CD8-positive, alpha-beta T cell (primary cell): ENCODE measurements at places on chromosomes 6 and 20. TPM values are rescaled to one million over a fixed set of nuclear protein-coding genes. Genes with fewer than 3 reads are reported as not detected.

Gene ACTR5
- total RNA-seq = 18.2 TPM

Gene FITM2
- 3.4 TPM for total RNA-seq

Gene CTCFL
- total RNA-seq = not detected

Gene ABHD16B
- total RNA-seq = not detected

Gene LIME1
- 118 TPM for total RNA-seq

Gene EHMT2
- 30.2 TPM for total RNA-seq

Gene STMN3
- total RNA-seq = 64.2 TPM

Gene ELOVL4
- total RNA-seq = 2.0 TPM

Gene LY6G6F
- not detected for total RNA-seq

Gene TENT5A
- total RNA-seq = 7.5 TPM

Gene PHACTR3
- total RNA-seq = not detected

Gene GPR63
- total RNA-seq = not detected

Gene CLVS2
- total RNA-seq = not detected

Gene MOG
- not detected for total RNA-seq

Gene TSBP1
- not detected for total RNA-seq

Gene COL11A2
- 1.9 TPM for total RNA-seq

Gene POLR1C
- total RNA-seq = 74.0 TPM

Gene ROS1
- not detected for total RNA-seq

Gene HELZ2
- total RNA-seq = 43.3 TPM

- no peak for DNase-seq
These were observed 18.0 kb downstream of the HECA start for GRCh38 chr6:139152892-139153271.

- DNase-seq = no peak
These were observed 6.1 kb upstream of the POU3F2 start for GRCh38 chr6:98828211-98828788.

- no peak for DNase-seq
These were observed 2.0 kb upstream of the SDC4 start for GRCh38 chr20:45350217-45350616.

- no peak for DNase-seq
These were observed 515.5 kb upstream of the NOX3 start for GRCh38 chr6:155970876-155971708.

- no peak for DNase-seq
These were observed 840 bp downstream of the PPP1R3D start for GRCh38 chr20:59939052-59939878.

DNA sequence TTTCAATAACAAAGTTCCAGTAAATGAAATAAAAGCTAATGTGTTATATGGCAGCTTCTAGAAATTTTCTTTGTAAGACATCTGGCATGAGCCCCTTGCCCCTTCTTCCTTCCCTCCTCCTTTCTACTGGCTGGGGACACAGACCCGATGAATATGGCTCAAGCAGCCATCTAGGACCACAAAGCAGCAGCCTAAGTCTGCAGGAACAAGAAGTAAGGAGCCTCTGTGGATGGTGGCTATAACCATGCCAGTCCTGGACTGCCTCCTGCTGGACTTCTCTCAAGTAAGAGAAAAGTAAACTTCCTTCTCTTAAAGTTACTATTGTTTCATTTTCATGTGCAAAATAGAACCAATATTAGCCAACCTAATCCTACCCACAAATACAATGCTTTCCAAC, 114.9 kb upstream of the DST start:
- DNase-seq = no peak

GRCh38 chr20:11951696-11952095, 34.0 kb downstream of the BTBD3 start:
- DNase-seq = no peak

GRCh38 chr6:138241381-138241780, 23.1 kb upstream of the PBOV1 start:
- no peak for DNase-seq

DNA sequence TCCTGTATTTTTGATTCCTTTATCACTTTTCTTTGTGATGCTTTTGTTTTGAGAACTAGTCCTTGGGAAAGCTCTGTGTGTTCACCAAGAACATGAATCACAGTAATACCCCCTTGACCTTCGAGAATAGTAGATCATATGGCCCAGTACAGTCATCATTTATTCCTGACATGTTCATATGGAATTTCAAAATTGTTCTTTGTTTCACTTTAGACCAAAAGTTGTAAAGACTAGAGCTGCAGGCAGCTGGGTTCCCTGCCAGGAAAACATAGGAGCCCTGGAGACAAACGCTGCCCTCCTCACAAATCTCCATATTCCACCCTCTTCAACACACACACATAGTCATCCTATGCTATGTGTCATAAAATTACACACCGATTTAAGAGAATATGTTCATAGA, 621.2 kb upstream of the EYS start:
- no peak for DNase-seq

- DNase-seq = peak; percentile 26
These were observed 124.7 kb upstream of the SPACA1 start for GRCh38 chr6:87922947-87923330.

GRCh38 chr20:57267158-57267821, 849 bp upstream of the BMP7 start:
- no peak for DNase-seq

GRCh38 chr6:67643281-67643680, 991.8 kb upstream of the ADGRB3 start:
- DNase-seq = no peak

GRCh38 chr20:31562241-31562640, 42.8 kb upstream of the ID1 start:
- no peak for DNase-seq

GRCh38 chr6:88588938-88589337, 374.5 kb downstream of the RNGTT start:
- no peak for DNase-seq

DNA sequence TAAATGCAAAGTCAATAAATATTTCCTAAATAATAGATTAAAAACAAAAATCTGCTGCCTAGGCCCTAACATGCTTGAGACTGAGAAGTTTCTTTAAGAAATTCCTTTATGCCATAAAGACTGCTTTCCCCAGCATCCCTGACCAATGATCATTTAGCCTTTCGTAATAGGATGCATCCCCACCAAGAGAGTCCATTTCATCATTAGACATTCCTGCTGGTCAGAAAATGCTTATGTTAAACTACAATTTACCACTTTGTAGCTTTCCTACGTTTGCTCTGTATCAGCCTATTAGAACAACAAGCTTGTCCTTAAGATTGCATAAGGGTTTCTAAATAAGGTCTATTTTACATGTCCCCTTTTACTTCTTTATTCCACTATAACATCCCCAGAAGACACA, 59.8 kb upstream of the HSF2 start:
- DNase-seq = no peak

- no peak for DNase-seq
These were observed 86.3 kb downstream of the SOD2 start for GRCh38 chr6:159606786-159607185.

- DNase-seq = no peak
These were observed 1.4 kb upstream of the MICAL1 start for GRCh38 chr6:109456710-109457561.

- no peak for DNase-seq
These were observed 55.6 kb downstream of the KIAA0408 start for GRCh38 chr6:127403636-127404035.

- DNase-seq = no peak
These were observed 86.8 kb downstream of the ARHGAP18 start for GRCh38 chr6:129623008-129623732.

GRCh38 chr6:170019818-170020583, 268.6 kb downstream of the ERMARD start:
- no peak for DNase-seq

GRCh38 chr6:166145751-166146150, 21.9 kb downstream of the TBXT start:
- no peak for DNase-seq

DNA sequence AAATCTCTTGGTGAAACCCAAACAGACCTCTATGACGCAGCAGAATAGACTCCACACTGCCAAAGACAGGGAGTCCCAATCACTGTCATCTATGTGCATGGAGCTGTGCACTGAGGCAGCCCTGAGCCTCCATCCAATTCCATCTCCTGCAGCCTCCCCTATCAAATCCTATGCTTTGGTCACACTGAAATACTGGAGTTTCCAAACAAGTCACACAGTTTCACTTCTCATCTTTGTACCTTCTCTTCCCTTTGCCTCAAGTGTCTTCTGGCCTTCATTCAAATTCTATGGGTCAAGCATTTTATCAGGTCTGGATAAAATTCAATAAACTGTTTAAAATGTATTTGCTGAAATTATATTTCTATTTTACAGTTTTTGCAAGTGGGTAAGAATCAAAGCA, 38.5 kb downstream of the FBXL4 start:
- no peak for DNase-seq

- DNase-seq = no peak
These were observed 331.2 kb upstream of the KCNQ5 start for GRCh38 chr6:72290620-72291019.

GRCh38 chr6:156698239-156699016, 78.8 kb upstream of the ARID1B start:
- DNase-seq = no peak

GRCh38 chr20:44494266-44494665, 18.6 kb downstream of the TTPAL start:
- DNase-seq = no peak

DNA sequence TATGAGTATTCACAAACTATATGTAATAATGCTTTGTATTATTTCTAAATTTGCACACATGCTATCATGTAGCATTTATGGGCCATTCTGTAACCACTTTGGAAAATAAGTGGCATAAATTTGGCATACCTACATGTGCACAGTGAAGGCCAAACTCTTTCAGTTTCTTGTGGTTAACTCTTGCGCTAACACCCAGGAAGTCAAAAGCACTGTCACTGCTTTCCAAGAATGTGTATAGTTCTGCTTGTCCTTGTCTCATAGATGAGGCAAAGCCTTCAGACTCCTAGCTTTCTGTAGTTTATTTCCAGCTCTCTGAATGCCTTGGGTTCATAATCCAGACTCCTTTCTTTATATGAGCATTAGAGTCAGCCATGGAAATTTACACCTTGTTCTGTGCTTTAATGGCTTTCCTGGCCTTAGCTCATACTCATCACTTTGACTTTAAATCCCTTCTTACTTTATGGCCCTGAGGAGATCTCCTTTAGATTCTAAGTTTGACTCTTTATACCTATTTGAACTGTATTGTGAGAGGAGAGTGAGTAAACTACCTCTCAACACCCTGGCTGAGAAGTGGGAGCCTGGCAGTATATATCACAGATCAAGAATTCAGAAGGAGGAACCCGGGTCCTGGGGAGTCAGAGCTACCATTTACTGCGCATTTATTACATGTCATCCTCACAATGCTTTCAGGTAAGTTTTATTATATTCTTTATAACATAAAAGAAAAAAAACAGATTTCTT, 949 bp upstream of the SLC17A3 start:
- DNase-seq = no peak

- no peak for DNase-seq
These were observed 144.8 kb downstream of the PDSS2 start for GRCh38 chr6:107314531-107314939.

DNA sequence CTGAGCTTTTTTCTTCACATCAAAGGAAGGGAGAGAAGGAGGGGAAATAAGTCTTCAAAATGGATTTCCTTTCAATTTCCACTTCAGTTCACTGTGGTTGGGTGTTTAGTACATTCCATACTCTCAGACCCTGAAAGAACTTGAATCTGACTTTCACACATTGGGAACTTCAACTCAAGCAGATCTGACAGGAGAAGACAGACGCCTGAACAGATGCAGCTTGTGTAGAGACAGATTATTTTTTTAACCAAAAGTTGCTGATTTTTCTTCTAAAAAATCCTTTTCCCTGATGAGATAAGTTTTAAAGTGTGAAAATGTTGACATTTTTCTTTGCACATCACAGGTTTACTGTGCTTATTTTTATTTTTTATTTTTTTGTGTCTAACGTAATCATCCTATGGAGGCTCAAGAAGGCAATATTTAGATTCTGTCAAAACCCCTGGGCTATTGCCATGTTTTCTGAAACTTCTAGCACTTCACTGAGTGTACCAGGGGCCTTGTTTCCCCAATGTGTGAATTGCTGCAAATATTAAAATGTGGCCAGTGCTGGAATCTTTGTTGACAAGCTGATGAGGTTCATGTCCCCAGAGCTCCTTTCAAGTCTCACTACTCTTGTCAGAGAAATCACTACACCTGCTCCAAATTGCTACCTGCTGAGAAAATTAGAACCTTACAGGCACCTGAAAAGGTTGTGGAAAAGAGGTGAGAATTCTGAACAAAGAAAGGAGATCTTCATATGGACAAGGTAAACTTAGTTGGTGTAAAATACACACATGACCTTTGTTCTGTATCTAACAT, 214.8 kb upstream of the BTBD3 start:
- DNase-seq = no peak

- no peak for DNase-seq
These were observed 11.7 kb downstream of the DNMT3B start for GRCh38 chr20:32773855-32774254.

DNA sequence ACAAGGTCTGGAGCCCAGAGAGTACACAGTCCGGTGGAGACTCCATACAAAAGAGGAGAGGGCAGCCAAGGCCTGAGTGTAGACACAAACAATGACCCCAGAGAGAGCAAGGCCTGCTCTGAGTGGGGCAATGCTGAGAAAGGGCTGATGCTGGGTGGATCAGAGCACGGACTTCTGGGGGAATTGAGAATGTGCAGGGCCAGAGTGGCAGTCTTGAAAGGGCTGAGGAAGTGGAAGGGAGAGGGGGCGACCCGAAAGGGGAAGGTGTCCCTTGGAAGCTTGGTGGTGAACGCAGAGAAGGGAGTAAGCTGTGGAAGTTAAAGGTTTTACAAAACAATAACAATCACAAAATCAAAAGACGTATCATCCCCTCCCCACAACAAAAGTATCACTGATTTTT, 12.0 kb upstream of the GRM4 start:
- DNase-seq = no peak
